Heart left ventricle (tissue), 16 donors: ENCODE measurements at places on chromosomes 7 and 10. TPM values are rescaled to one million over a fixed set of nuclear protein-coding genes. Genes with fewer than 3 reads are reported as not detected.

Gene CDH23
- total RNA-seq, result 2.3 TPM

GRCh38 chr7:2722591-2722990 lies 34.6 kb downstream of the AMZ1 start:
- no peaks in the 10 kb centered on the region for H3K27me3 ChIP-seq
- no peak overlapping the region for H3K4me3 ChIP-seq
- H3K27ac ChIP-seq, result no peak overlapping the region
- peak; percentile 11 for DNase-seq
- peaks cover 7% of the 10 kb centered on the region for H3K4me1 ChIP-seq

DNA sequence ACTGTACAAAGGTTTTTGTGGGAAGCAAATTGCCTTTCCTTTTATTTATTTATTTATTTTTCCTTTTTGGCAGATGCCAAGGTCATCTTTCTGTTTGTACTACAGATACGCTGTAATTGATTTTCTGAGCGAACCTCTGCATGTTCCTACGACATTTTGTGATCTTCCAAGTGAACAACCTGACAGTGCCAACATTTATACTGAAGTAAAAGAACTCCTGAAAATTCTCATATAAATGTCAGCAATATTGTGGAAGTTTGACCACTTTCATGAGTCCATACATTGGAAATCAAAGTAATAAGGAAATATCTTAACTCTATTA lies 86.8 kb upstream of the EEPD1 start:
- H3K4me1 ChIP-seq, result no peaks in the 10 kb centered on the region
- H3K27me3 ChIP-seq, result no peaks in the 10 kb centered on the region
- no peak overlapping the region for H3K27ac ChIP-seq
- no peaks in the 10 kb centered on the region for H3K36me3 ChIP-seq
- no peak overlapping the region for H3K4me3 ChIP-seq

DNA sequence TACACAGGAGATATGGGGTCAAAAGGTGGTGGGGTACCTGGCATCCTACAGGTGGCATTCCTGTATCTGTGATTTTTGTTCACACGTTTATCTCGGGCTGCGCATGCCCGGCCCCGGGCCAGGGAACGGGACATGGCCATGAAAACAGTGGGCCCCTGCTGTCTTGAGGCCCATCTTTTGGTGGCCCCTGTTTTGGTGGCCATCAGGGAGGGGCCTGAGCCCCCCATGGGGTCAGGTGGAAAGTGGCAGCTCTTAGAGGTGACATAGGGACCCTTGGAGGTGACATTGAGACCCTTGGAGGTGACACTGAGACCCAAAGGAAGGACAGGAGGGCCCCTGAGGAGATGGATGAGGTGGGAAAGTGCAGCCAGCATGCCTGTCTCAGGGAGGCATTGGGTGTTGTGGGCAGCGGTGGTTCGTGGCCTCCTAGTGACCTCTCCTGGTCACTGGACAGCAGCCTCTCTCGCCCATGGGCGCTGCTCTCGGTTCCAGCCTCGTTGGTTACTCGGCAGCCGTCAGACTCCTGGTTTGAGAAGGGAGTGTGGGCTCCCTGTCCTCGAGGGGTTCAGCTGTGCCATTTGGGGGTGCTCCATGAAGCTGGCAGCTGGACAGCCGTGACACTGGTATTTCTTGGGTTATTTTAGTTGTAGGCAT lies 39.9 kb downstream of the INPP5A start:
- peak overlapping the region; percentile 35 for H3K27ac ChIP-seq
- no peaks in the 10 kb centered on the region for H3K27me3 ChIP-seq
- peaks cover 37% of the 10 kb centered on the region for H3K4me1 ChIP-seq
- H3K4me3 ChIP-seq, result no peak overlapping the region

Gene FAM25A
- total RNA-seq, result not detected

GRCh38 chr10:126907423-126907970 lies 2.3 kb downstream of the DOCK1 start:
- peaks cover 9% of the 10 kb centered on the region for H3K4me1 ChIP-seq
- DNase-seq, result no peak
- no peak overlapping the region for H3K4me3 ChIP-seq
- H3K27ac ChIP-seq, result no peak overlapping the region
- H3K27me3 ChIP-seq, result no peaks in the 10 kb centered on the region

GRCh38 chr7:69526570-69526969 lies 71.7 kb upstream of the AUTS2 start:
- no peak for DNase-seq
- H3K36me3 ChIP-seq, result no peaks in the 10 kb centered on the region
- no peak overlapping the region for H3K27ac ChIP-seq
- no peak overlapping the region for H3K4me3 ChIP-seq
- H3K27me3 ChIP-seq, result no peaks in the 10 kb centered on the region

- no peak overlapping the region for H3K27ac ChIP-seq
- peaks cover 7% of the 10 kb centered on the region for H3K27me3 ChIP-seq
- H3K4me1 ChIP-seq, result peaks cover 6% of the 10 kb centered on the region
- H3K4me3 ChIP-seq, result no peak overlapping the region
Measured at GRCh38 chr10:72082856-72083789, 5.2 kb downstream of the SPOCK2 start.

Gene EXOC6
- 7.8 TPM for total RNA-seq

Gene C10orf67
- total RNA-seq, result 0.25 TPM

Gene FLNC
- 3,687 TPM for total RNA-seq

Gene DNAH11
- total RNA-seq, result 0.12 TPM

DNA sequence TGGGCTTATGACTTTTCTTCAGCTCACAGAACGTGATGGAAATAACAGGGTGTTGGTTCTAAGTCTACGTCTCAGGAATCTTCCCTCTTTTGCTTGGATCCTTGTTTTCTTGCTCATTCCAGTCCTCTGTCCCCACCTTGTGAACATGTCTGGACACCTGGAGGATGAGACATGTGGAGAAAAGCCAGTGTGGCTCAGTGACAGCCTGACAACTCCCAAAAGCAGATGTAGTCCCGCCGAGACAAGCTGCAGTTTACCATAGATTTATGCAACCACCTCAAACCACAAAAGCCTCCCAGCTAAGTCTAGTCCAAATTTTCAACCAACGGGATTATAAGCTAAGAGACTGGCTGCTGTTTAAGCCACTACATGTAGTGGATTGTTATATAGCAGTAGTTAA lies 476.1 kb downstream of the SH2D4B start:
- H3K27ac ChIP-seq, result no peak overlapping the region
- no peaks in the 10 kb centered on the region for H3K36me3 ChIP-seq
- no peaks in the 10 kb centered on the region for H3K27me3 ChIP-seq
- H3K4me3 ChIP-seq, result no peak overlapping the region
- no peak for DNase-seq

- no peak overlapping the region for H3K4me3 ChIP-seq
- no peaks in the 10 kb centered on the region for H3K4me1 ChIP-seq
- no peak for DNase-seq
Measured at GRCh38 chr7:147279514-147279913, 1162.9 kb downstream of the CNTNAP2 start.

- H3K4me3 ChIP-seq, result no peak overlapping the region
- H3K4me1 ChIP-seq, result peaks cover 6% of the 10 kb centered on the region
- no peaks in the 10 kb centered on the region for H3K27me3 ChIP-seq
- no peak for DNase-seq
Measured at GRCh38 chr7:15674586-15674985, 11.9 kb downstream of the MEOX2 start.

Gene GOLGA7B
- total RNA-seq, result 0.06 TPM

Gene RAPGEF5
- total RNA-seq, result 37.9 TPM

GRCh38 chr10:121085367-121085766 lies 234.2 kb downstream of the WDR11 start:
- no peaks in the 10 kb centered on the region for H3K36me3 ChIP-seq
- H3K4me1 ChIP-seq, result no peaks in the 10 kb centered on the region
- DNase-seq, result no peak
- H3K4me3 ChIP-seq, result no peak overlapping the region
- H3K27me3 ChIP-seq, result no peaks in the 10 kb centered on the region
- H3K27ac ChIP-seq, result no peak overlapping the region

Gene ABCB4
- total RNA-seq, result 6.8 TPM

Gene C10orf71
- 75.8 TPM for total RNA-seq

DNA sequence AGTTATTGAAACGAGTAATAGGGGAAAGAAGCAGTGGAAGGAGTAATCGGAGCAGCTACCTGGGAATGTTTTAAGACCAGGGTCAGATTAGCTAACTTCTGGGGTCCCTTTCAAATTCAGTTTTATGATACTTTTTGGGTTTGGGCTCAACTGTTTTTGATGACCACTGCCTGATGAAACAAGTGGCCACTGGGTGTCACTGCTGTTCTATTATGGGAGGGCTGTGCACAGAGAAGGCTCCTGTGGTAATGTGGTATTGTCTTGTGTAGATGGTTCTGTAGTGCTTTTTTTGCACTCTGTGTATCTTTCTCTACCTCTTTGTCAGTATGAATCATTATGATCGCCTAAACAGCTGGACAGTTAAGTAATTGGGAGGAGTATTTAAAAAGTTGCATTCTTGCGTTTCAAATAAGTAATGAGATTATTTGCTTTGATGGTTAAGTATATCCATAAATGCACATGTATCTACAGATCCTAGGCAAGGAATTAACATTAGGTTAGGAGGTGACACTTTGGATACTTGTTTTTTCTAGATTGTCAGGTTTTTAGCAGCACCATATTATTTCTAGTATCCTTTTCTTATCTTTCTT lies 128.4 kb downstream of the ABCA13 start:
- no peaks in the 10 kb centered on the region for H3K36me3 ChIP-seq
- H3K27me3 ChIP-seq, result no peaks in the 10 kb centered on the region
- no peaks in the 10 kb centered on the region for H3K4me1 ChIP-seq
- no peak overlapping the region for H3K4me3 ChIP-seq

Gene ZNF804B
- not detected for total RNA-seq
